ENCODE measurements at places on chromosomes 3 and 15.

DNA sequence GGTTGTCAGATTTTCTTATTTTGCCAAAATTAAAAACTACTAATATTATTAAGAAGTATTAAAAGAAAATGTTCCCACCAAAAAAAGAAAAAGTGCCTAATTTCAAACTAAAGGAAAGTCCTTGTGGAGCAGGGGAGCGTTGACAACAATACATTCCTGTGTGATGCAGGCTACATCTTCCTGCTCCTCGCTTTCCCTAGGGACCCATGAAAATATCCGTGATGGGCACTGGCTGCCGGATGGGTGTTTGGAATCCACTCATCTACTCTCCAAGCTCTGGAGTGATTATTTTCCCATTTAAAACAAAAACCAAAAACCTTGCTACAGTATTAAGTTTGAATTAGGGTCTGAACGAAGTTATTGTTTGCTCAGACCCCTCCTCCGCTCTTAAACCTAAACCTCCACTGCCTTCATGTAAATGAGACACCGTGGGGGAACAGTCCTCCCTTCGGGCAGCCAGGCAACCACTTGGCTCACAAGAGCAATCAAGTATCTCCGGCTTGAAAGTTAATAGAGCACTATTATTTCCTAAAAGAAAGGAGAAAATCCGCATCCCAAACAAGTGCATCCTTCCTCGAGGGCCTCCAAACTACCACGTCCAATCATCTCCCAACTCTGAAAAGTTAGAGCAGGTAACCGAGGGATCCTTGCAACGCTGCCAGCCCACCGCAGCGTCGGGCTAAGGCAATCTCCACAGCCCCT, 1.5 kb downstream of the ITGB5 start:
- DNase-seq = peak; percentile 41

GRCh38 chr3:88010810-88011209, 48.0 kb downstream of the CGGBP1 start:
- no peak for DNase-seq

DNA sequence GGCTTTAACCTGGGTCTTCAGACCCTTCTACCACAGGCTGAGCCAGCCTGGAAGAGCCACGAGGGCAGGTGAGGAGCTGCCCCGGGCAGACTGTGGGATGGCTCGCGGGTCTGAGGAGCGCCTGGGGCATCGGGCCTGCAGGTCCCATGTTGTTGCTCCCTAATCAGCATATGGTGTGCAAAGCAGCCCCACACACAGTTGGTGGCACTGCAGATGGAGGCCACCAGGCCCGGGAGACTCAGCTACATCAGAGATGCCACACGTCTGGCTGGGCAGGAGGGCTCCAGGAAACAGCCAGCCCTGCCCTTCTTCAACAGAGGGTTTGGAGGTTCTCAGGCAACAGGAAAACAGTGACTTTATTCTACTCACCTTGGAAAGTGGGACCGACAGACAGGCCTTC, 63.9 kb downstream of the XXYLT1 start:
- DNase-seq = peak; percentile 84

DNA sequence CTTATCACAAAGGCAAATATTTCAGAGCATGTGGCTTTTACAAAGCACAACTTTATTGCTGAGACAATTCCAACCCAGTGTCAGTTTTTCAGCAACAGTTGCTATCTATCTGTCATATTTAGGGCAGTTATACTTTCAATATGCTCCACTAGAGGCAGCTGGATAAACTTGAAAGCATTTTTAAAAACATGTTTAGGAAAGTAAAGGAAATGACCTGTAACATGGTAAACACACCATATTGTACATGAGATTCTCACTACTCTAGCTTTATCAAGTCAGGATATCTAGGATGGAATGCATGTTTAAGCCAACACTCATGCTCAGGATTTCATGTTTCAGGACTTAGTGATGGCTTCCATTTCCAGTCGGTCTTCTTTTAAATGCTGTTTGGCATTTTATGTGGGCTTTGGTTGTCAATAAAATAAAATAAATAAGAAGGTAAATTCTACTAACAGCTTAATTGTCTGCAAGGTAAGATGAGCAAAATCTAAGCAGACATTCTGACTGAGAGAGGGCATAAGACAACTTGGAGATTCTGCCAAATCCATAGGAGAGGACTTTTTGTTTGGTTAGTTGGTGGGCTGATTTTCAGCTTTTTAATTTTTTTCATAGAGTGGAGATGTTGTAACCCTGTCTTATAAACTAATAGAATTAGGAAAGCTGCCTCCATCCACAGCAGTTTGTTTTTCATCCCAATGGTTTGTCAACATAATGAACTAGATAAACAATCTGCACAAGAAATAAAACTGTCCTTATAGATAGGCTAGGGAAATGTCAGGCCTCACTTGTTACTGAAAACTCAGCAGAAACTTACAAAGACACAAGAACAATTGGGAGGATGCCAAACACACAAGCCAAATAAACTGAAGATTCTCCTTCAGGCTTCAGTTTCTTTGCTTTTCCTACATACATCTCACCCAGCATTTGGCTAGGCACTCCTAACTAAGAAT, 63.4 kb upstream of the CPB1 start:
- no peak for DNase-seq

DNA sequence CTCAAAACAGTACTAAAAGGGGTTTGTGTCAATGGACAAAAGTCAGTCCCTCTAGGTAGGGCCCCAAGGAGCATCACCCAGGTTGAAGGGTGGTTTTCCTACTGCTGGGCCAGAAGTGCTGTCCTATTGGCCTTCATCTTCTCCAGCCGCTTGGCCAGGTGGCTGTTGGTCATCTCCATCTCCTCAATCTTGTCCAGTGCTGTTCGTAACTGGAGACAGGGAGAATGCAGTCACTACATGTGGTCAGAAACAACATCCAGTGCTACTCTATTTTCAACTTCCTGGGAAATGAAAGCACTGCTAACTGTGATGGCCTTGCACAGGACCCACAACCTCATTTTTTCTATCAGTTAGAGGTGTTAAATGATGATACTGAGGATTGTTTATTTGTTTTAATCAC, 60.4 kb downstream of the MLH1 start:
- no peak for DNase-seq

DNA sequence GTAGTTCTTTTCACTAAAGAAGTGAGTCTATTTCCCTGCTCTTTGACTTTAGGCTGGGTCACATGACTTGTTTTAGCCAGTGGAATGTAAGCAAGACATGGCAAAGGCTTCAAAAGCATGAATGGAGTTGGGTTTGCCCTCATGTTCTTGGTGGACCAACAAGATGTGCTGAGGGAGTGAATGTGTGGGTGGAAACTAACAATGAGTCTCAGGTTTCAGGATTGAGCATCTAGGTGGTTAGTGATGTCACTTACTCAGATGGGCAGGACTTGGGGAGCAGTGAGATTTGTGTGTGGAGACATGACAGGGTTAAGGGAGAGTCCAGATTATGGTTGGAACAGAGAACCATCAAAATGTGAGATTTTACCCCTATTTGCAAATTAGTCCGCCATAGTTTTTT, 181.4 kb upstream of the UBE2E1 start:
- DNase-seq = no peak

GRCh38 chr3:190132371-190132770, 11.7 kb upstream of the P3H2 start:
- DNase-seq = no peak

DNA sequence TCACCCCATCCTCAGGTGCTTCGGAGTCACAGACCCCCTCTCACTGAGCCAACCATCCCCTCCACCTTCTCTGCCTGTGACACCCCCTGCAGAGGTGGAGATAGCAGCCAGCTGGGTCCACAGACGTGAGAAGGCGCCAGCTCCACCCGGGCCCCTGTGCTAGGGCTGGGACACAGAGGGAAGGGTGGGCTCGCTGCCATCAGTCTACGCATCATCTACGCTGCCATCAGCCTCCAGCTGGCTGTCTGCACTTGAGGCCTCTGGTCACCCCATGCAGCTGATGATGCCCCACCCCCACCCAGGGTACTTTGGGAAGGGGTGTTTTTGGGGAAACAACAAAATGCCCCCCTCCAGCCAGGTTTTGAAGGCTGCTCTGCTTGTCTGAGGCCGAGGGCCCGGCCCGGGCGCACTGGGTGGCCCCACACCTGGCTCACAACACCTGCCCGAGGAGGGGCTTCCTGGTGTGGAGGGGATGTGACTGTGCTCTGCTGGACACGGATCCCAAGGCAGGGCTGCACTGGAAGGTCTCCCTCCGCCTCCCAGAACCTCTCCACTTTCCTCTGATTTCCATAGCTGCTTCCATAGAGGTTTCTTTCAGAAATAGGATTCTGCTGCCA, 163.4 kb upstream of the IQSEC1 start:
- DNase-seq = no peak

DNA sequence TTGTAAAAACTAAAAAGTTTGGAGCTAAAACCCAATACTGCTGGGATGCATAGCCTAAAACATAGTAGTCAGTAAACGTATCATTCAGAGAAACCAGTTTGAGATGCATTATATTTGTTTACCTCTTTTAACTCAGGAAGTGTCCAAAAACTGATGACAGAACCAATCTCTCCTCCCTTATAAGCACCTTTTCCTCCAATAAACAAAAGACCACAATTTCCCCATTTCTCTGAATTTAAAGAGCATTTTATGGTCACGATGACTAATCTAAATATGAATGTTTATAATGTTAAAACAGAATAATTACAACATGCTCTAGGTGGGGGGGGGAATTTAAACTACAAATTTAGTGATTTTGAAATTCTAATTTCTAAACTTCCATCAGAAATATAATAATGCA, 58.5 kb downstream of the CEP63 start:
- DNase-seq = no peak

GRCh38 chr3:38543586-38543985, 47.4 kb downstream of the EXOG start:
- peak; percentile 84 for DNase-seq

GRCh38 chr3:51954105-51954504, 1.1 kb upstream of the GPR62 start:
- no peak for DNase-seq

- DNase-seq = no peak
Measured at GRCh38 chr3:52483577-52484381, 11.4 kb upstream of the STAB1 start.

GRCh38 chr15:74157868-74158827, 15.4 kb upstream of the ISLR start:
- no peak for DNase-seq

GRCh38 chr3:84555629-84556028, 403.2 kb upstream of the CADM2 start:
- DNase-seq = no peak

GRCh38 chr15:64110950-64111678, 15.3 kb downstream of the SNX1 start:
- no peak for DNase-seq

GRCh38 chr3:152434142-152434541, 165.4 kb downstream of the MBNL1 start:
- no peak for DNase-seq

DNA sequence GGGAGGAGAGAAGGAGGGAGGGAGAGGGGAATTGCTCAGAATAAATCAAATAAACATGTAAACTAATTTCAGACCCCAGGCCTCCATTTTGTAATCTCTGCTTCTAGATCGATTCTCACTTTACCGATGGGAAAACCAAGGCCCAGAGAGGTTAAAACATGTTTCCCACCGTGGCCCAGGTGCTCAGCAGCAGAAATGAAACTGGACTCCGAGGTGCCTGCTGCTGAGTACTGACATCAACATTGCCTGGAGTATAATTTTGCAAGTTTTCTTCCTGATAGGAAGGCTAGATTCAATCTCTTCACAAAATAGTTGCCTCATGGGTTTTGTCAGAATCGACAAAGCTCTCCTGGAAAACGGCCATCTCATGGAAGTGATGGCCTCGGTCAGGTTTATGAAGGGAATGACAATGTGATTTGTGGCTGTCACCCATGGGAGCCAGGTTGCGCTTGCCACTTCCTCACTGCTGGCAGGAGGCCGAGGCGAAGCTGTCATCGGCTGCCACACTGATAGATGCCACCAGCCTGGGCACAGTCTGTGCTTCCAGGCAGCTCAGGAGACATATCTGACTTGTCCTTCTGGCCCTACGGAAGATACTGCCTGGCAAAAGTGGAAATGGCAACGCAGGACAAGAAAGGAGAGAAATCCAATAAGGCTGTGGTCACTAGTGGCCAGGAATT, 133.1 kb upstream of the LRRN1 start:
- no peak for DNase-seq

DNA sequence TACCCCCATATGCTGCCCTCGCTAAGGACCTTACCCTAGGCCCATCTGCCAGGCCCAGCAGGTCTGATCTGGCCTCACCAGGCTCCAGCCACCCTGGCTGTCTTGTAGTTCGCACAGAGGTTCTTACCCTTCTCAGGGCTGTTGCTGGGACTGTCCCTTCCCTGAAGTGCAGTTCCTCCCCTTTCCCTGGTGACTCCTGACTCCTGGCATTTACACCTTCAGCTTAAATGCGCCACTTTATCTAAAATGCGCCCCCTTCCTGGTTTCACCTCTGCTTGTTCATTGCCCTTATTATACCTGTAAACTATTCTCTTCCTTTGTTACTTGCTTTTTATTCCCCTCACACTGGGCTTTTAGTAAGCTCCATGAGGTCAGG, 835 bp upstream of the TTLL3 start:
- no peak for DNase-seq

- no peak for DNase-seq
Measured at GRCh38 chr3:79560698-79561097, 207.1 kb downstream of the ROBO1 start.

DNA sequence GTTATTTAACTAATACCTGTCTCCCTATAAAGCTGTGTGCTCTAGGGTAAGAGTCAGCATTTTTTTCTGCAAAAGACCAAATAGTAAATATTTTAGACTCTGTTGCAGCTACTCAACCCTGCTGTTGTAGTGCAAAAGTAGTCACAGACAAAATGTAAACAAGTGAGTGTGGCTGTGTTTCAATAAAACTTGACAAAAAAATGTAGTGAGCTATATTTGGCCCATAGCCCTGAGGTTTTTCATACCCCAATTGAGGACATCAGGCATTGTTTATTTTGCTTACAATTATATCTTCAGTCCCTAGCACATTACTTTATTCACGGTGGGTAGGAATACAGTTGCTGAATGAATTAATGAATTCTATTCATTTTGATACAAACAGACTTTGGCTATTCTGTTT, 58.7 kb upstream of the TBC1D5 start:
- DNase-seq = no peak

- DNase-seq = no peak
Measured at GRCh38 chr15:74837482-74838136, 5.3 kb downstream of the ULK3 start.

GRCh38 chr15:56732886-56733135, 498 bp downstream of the ZNF280D start:
- DNase-seq = no peak

DNA sequence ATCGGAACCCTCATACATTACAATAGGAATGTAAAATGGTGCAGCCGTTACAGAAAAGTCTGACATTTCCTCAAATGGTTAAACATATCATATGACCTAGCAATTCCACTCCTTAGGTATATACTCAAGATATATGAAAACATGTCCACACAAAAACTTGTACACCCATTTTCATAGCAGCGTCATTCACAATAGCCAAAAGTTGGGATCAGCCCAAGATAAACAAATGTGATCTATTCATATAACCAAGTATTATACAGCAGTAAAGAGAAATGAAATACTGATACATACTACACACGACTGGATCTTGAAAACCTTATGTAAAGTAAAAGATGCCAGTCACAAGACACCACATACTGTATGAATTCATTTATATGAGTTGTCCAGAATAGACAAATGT, 102.4 kb downstream of the MSL2 start:
- no peak for DNase-seq

All from mesenteric fat pad (tissue), 1 donor.